Right atrium auricular region (tissue), 2 donors: ENCODE measurements at places on chromosomes 16 and 17.

GRCh38 chr17:29412780-29413565 is 22.8 kb downstream of the TAOK1 start:
- DNase-seq = no peak

DNA sequence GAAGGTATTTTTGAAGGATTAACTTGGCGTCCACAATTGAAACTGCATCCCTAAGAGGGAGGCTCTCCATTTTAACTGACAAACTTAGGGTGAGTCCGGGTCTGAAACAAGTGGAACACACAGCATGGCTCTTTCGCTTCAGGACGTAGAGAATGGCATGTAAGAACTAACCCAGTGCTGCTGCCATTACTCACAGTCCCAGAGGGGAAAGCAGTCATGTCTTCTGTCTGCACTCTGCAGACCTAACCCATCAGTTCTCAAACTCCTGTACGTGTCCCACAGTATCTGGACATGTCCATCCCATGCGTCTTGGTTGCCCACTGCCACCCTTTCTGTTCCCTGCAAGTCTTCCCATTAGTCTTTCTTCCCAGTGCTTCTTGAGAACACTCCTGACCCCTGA is 563 bp downstream of the ST6GALNAC1 start:
- no peak for DNase-seq

DNA sequence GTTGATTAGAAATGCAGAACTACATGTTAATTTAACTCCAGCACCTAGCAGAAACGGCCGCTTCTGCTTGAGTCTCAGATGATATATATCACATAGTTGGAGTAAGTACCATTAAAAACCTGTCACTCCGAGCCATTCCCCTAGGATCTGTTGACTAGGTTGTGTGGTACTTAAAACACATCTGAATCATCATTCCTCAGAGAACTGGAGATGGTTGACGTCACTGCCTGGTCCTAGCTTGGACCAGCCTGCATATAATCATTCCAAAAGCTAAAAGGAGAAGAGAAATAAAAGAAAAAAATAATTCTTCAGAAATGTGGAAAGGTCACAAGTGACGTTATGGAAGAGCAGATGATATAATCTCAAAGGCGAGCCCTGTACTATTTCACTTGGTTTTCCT is 31.3 kb upstream of the RASL10B start:
- DNase-seq = no peak

DNA sequence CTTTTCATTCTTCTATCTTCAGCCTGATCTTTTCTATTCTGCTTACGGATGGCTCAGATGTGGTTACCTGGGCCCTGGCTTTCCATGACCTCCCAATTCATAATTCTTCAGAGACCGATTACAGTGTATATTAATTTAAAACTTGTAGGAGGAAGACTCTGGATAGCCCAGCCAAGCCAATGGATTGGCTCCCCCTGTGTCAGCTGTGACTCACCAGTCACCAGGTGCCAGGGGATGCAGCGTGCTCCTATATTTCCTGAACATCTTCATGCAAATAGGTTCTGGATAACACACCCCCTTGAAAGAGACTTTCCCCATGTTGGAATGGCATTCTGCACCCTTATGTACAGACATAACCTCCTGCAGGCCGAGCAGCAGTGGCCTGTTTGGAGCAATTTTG is 208.3 kb upstream of the WSCD1 start:
- no peak for DNase-seq

GRCh38 chr17:63382826-63383225 is 63.3 kb downstream of the CYB561 start:
- DNase-seq = no peak

GRCh38 chr16:1461146-1461545 is 13.7 kb downstream of the CLCN7 start:
- no peak for DNase-seq

- no peak for DNase-seq
These were observed 9.1 kb downstream of the TNFRSF13B start for GRCh38 chr17:16962804-16963203.

GRCh38 chr17:38898812-38899348 is 26.5 kb upstream of the LASP1NB start:
- DNase-seq = no peak

GRCh38 chr17:59152925-59153324 is 2.1 kb downstream of the SKA2 start:
- DNase-seq = no peak

DNA sequence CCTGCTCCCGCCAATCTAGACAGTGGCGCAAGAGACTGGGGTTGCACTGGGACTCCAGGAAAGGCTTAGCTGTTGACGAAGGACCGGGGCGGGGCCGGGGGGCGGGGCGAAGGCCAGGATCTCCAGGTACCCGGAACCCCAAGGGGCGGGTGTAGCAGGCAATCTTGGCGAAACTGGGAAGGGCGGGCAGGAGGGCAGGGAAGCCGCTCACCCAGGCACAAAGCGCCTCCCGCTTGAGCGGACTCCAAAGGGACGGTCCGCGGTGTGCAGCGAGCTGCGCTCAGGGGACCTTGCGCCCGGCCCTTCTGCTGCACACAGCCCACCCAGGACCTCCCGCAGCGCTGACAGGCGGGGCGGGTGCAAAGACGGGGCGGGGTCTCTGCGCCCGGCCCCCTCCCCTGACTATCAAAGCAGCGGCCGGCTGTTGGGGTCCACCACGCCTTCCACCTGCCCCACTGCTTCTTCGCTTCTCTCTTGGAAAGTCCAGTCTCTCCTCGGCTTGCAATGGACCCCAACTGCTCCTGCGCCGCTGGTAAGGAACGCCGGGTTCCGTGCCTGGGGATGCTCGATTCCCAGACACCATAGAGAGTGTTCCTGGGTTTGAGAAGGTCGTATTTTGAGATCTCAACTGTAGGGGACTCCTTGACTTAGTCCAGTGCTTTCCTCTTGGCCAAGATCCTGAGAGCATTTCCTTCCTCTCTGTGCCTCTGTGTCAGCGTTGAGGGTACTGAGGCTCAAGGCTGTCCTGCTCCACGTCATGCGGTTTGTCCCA is at the start of gene MT1F:
TSS of gene MT1F (plus strand) at position 405 of the 772 bp plus-strand sequence. CDS start at position 505, 100 bp downstream.
- DNase-seq = peak; percentile 84

DNA sequence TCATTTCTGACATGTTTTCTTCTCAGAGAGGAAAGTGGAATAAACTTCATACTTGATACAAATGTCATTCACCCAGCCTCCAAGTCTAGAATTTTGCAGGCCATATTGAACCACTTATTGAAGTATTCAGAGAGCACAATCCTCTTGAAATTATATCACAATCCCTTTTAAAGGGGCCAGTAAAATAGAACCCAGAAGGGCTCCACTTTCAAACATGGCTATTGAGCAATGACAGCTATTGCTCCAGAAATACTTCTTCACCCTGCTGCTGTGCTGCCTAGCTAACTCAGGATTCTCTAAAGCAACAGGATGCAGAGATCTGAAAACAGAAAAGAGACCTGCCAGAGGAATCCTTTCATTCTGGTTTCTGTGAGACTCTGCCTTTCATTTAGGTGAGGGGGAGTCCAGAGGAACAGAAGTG is 275.0 kb upstream of the CDH5 start:
- no peak for DNase-seq

- no peak for DNase-seq
These were observed 84.4 kb upstream of the CNEP1R1 start for GRCh38 chr16:49940464-49941224.
